Activated CD4-positive, CD25-positive, alpha-beta regulatory T cell treated with anti-CD3 and anti-CD28 coated beads, Interleukin-2, amount 50 U/mL, for 16 hours (primary cell): ENCODE measurements at places on chromosomes 7 and 10.

DNA sequence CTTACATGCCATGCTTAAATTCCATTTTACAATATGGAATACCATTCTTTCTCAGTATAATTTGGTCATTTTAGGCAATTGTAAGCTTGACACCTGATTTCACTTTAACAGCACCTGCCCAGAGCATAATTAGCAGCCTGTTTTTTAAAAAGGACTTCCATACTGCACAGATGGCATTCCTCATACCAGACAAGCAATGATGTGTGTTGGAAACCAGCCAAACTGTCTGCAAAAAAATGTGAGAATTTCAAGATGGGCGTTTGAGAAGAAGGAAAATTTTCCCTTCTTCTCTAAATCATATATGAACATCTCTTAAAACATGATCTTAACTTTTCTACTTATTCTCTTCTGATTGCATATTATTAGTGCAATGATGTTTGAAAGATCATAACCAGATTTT, 40.4 kb upstream of the AGMO start:
- no peak for DNase-seq

DNA sequence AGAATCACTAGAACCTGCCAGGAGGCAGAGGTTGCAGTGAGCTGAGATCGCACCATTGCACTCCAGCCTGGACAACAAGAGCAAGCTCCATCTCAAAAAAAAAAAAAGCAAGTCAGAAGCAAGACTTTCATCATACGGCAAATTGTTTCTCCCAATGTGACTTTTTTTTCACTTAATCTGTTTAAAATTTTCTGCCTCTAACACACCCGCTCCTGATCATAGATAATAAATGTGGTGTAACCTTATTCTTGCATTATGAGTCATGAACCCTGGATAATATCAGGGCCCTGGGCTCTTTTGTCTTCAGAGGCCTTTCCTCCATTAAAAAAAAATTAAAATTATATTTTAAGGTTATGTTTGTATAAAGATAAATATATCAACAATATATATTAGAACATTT, 111.4 kb upstream of the JCAD start:
- DNase-seq, result no peak

GRCh38 chr10:86535132-86535882, 13.7 kb upstream of the WAPL start:
- DNase-seq, result no peak

- DNase-seq, result no peak
Measured at GRCh38 chr10:71436268-71437125, 39.8 kb downstream of the CDH23 start.

DNA sequence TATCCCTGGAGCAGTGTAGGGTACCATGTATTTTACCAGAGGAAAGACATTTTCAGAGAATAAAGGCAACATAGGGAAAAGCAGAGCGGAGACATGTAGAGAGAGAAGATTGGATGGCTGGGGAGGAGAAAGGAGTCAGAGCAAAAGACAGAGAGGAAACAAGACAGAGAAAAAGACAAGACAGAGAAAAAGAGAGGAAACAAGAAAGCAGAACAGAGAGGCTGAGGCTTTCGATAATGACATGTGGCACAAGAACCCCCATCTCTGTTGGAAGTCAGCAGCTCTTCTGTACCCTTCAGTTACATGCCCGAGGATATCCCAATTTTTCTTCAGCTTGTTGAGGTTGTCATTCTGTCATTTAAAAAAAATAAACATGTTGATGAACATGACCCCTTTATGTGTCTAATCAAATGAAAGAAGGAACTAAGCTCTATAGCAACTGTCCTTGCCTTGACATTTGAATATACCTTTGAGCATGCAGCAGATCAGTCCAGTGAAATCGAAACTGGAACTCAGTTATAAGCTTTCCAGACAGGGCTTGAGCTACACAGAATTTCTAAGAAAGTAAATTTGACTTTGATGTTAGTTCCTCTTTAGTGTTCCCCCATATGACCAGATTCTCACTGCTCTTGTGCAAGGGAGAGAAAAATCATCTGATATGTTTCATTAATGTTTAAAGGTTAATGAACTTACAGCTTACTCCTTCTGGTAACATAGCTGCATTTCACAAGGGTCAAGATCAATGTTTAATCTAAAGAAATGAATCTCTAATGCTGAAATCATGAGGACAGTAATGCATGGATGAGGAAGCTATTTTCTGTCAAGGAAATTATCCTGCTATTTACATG, 75.1 kb upstream of the SP4 start:
- no peak for DNase-seq

DNA sequence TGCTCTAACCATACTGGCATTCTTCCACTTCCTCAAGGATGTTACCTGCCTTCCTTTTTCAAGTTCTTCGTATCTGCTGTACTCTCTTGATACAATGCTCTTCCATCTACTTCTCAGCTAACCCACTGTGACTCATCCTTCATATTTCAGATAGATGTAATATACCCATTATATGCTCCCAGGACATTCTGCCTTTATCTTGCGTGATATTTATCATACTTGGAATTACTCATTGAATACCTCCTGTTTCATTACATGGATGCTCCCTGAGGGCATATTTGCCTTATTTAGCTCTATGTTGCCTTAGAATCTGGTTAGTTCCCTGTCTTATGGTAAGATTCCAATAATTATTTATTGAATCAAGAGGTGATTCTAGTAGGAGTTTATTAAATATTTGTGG, 706.4 kb downstream of the SORCS3 start:
- DNase-seq, result no peak

DNA sequence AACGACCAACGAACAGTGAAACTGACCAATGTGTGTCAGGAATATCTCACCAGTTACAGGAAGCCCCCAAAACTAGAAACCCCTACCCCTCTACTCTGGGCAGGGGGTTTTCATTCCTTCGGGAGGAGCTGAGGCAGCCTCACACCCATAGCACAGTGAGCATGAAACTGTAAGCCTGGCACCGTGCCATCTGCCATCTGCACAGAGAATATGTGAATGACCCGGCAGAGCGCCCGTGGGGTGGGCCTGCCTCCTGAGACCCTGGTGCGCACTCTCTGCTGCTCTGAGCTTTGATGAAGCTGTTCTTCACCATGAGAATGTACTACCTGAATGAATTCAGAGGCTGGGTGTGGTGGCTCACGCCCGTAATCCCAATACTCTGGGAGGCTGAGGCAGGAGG, 27.1 kb downstream of the DAGLB start:
- DNase-seq, result no peak

GRCh38 chr10:74548676-74549075, 277.7 kb upstream of the KAT6B start:
- no peak for DNase-seq

DNA sequence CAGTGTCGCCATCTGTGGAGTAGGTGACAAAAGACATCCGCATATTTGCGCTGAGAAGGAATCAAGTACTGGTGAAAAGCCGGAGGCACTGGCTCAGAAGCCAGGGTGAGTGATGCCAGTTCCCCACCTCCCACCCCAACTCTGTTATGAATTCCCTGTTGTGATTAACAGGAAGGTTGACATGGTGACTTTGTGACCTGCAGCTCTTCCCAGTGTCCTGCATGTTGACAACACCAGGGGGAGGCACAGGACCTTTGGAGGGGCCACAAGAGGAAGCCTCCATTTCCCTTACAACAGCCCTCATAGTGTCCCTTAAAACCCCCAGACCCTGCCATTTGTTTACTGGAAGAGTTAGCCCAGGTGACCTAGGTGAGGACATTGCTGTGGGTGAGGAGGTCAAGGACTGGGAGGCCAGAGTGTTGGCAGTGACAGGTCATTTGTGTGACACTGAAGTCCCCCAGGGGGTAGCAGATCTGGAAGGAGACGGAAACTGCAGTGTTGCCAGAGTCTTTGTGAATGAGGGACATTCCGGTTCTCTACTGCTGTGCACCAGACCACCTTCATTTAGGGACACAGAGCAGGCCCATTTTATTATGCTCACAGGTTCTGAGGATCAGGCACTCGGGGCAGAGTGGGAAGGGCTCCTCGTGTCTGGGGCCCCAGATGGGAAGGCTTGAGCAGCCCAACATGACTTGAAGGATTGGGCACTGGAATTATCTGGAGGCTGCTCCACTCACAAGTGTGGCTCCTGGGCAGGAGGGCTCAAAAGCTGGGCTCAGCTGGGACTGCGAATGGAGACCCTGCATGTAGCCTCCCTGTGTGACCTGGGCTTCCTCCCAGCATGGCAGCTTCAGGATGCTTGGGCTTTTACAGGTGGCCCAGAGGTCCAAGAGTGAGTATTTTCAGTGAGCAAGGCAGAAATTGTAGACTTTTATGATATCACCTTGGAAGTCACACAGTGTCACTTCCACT, 13.0 kb upstream of the ANTXRL start:
- DNase-seq, result no peak

DNA sequence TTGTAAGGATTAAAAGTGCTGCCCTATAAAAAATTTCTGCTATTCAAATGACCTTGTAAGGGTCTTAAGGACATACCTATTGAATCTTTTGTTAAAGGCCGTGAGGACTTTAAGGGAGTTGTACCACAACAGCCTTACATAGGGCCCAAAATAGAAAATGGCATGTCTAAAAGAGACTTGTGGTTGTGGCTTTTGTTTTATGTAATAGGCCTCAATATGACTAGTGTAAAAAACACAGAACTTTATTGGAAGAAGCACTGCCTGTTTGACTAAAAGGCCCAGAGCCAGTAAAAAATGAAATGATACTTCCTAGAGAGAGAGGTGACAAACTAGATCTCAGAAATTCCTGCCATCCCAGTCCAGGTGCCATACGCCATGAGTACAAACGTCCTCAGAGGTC, 286.6 kb downstream of the SEMA3D start:
- DNase-seq, result no peak

GRCh38 chr7:30911561-30911969, at the start of gene AQP1:
TSS of gene AQP1 (plus strand) at chr7:30911853. CDS start at chr7:30911910, 57 bp downstream.
- DNase-seq, result no peak

- no peak for DNase-seq
Measured at GRCh38 chr10:46006219-46006618, 24.2 kb downstream of the NCOA4 start.

- no peak for DNase-seq
Measured at GRCh38 chr10:59970396-59971368, 64.3 kb upstream of the CCDC6 start.

DNA sequence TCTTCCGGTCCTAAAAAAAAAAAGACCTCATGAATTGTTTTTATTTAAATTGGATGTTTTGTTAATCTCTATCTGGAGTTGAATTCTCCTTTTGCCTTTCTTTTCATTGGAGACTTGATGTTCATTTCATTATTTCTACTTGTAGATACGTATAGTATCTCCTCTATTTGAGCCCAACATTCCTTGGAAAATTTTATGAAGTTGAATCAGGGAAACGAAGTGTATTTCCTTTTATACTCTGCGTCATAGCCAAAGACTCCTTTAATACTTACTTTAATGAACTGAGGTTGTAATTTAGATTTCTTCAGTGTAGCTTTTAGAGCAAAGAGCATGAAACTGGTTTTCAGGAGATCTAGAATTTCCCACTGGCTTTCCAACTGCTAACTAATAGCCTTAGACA, 132.4 kb downstream of the KIAA1217 start:
- no peak for DNase-seq

- DNase-seq, result no peak
Measured at GRCh38 chr7:121874298-121874697, 1.3 kb downstream of the PTPRZ1 start.

DNA sequence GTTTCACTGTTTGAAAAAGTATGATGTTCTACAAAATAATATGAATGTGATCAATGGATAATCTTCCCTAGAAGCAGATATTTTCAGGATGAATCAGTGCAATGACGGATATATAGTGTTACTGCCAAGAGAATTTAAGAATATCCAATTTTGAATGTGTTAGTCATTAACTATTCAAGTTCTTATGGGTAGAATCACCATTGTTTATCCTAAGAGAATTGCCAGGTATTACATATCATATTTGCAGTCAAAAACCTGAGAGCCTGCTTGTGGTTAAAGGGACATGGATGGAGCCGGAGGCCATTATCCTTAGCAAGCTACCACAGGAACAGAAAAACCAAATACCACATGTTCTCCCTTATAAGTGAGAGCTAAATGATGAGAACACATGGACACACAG, 26.9 kb downstream of the AHR start:
- no peak for DNase-seq

DNA sequence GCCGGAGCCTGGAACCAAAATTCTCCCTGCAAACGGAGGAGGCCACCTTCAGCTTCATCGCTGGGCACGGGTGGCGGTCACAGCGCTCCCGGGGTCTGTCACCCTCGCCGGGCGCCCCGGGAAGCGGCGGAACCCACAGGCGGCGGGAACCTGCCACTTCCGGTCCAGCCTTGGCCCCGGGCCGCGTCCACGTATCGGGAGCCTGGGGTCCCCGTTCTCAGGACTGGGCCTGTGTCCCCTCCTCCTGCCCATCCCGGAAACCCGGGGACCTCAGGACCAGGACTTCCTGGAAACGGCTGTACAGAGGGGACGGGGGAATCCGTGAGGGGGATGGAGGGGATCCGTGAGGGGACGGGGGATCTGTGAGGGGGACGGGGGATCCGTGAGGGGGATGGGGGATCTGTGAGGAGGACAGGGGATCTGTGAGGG, 25.4 kb downstream of the PDGFA start:
- no peak for DNase-seq

DNA sequence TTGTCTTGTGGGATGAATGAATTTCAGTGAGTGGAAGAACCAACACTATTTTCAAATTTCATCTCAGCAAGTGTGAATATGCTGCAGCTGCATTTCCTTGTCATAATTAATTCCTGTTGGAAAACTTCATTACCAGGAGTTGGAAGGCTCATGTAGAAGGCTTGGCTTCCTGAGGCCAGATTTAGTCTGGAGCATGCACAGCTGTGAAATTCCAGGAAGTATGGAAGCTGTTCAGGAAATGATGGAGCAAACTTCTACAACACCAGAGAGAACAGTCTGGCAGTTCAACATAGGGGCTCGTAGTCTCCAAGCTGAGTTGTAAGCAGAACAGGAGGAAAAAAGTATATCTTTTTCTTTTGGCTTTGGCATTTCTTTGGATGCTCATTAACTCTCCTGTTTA, 1439.9 kb upstream of the CELF2 start:
- no peak for DNase-seq

DNA sequence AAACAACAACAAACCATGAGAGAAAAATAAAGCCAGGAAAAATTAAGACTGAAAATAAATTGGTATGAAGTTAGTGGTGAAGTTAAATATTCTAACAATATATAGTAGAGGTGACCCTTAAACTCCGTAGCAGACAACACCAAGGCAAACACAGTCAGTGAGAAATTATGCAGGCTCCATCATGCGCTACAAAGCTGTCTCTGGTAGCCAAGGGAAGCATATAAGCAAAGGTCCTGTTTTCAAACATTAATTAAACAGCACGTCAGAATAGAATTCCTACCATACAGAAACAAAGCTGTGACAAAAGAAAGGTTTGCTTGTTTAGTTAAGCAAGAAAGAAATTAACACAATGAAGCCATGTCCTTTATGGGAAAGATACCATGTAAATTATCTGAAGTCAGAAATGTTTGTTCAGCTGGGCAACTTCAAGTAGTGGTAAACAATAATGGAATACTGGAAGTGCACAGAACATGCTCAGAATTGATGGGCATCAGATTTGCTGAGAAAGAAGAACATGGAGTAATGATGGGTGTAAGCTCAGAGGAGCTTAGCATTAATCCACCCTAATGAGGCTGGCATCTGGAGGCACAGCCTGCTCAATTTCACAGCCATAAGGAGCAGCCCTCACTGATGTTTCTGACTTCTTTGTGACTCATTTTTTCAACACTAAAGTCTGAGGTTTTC, 75.7 kb downstream of the IGF2BP3 start:
- no peak for DNase-seq
